ENCODE measurements at places on chromosomes 12 and 14.

- peak; percentile 32 for DNase-seq
Measured at GRCh38 chr12:24562771-24563431, 386.0 kb downstream of the BCAT1 start.

DNA sequence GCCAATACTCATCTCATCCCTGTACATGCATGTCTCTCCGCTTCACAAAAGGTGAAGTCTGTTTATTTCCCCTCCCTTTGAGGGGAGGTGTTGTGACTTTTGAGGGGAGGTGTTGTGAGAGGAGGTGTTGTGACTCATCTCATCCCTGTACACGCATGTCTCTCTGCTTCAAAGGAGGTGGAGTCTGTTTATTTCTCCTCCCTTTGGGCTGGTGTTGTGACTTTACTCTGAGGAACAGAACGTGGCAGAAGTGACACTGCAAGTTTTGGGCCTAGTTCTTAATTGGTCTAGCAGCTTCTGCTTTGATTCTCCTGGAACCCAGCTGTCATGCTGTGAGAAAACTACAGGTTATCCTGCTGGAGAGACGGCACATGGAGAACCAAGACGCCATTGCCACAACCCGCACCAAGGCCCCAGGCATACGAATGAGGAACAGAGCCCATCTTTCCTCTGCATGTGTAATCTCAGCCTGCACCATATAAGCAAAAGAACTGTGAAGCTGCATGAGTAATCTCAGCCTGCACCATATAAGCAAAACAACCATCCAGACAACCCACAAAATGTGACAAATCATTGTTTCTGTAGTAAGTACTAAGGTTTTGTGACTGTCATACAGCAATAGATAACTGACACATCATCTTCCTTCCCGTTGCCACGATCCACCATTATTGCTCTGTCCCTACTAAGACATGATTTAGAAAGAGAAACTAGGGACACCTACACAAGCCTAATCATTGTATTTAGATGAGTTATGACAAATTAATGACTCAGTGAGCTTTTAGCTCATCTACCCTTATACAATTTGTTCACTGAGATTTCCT is 30.0 kb downstream of the GALNT4 start:
- DNase-seq: no peak

- DNase-seq: no peak
Measured at GRCh38 chr12:69642531-69642930, 31.8 kb upstream of the LRRC10 start.

GRCh38 chr14:101927859-101928258 is 36.5 kb upstream of the DYNC1H1 start:
- no peak for DNase-seq

DNA sequence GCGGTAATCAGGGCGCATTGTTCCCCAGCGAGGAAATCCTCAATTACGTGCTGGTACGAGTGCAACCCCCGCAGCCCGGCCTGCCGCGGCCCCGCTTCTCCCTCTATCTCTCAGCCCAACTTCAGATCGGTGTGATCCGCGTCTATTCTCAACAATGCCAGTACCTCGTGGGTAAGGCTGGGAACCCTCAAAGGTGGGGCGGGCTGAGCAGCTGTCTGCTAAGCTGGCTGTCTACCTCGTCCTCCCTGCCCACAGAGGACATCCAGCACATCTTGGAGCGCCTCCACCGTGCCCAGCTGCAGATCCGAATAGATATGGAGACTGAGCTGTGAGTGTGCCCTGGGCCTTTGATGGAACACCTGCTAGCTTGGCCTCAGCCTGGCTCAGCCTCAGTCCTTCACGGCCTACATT is 996 bp downstream of the REC8 start:
- DNase-seq: no peak

All from NCI-H526 (cell line).